ENCODE measurements at places on chromosomes 3 and 15.

DNA sequence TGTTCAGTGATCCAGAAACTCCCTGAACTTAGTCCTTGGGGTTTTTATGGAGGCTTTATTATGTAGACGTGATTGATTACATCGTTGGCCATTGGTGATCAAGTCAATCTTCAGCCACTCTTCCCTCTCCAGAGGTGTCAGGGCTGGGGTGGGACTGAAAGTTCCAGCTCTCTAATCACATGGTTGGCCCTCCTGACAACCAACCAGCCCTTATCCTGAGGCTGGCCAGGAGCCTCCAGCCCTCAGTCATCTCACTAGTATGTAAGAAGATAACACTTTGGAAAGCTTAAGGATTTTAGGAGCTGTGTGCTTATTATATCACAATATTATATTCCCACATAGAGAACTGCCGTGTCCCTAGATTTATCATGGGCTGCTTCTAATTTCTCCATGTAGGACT lies 142.3 kb downstream of the VPS8 start:
- no peak for DNase-seq

DNA sequence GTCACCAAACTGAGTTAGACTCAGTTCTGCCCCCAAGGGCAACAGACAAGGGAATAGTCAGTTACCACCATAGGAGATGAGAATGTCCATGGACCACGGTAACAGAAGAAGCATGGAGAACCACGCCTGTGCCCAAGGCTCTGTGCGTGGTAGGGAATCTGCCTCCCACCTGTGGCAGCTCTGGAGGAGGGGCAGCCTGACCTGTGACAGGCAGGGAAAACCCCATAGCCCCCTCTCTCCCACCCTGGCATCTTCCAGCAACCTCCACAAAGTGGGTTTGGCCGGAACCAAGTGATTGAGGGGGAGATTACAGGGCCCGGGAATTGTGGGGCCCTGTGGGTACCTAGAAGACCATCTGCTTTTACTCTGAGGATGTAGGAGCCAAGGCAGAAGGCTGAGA lies 14.3 kb upstream of the LTF start:
- DNase-seq = no peak

DNA sequence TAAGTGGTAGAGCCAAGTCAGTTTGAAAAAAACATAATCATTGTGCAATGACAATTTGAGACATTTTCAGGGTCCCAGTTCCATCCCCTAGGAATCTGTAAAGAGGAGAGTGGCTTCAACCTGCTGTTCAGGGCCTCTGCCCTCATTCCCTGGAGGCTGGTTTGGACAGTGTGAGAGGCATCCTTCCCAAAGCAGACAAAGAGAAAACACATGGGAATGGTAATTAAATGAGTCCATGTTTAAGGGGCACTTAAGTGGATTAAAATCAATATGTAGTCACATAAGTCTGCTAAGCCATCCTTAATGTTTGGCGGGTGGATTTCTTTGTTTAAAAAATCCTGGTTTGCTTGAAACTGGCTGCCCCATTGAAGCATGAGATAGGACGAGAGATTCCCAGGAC lies 146.3 kb upstream of the CTDSPL start:
- no peak for DNase-seq

- DNase-seq = no peak
These were observed 114.5 kb downstream of the ROBO1 start for GRCh38 chr3:79653266-79653830.

DNA sequence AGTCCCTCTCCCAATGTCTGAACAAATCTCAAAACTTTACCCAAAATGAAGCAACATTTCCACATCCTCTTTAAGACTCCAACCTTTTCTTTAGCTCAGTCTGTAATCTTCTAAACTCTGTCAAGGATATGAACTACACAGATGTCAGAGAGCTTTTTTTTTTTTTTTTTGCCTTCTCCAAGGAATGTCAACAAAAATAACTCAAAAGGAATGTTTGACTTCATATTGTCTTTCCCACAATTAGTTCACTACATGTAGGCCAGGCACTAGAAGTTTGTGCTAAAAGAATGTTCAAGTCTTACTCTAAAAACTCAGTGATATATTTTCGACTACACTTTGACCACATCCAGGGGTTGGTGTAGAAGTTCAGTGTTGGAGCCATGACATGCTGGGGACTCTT lies 37.1 kb downstream of the ADAMTS9 start:
- no peak for DNase-seq

- no peak for DNase-seq
These were observed 764.8 kb upstream of the NR2F2 start for GRCh38 chr15:95565690-95566089.

DNA sequence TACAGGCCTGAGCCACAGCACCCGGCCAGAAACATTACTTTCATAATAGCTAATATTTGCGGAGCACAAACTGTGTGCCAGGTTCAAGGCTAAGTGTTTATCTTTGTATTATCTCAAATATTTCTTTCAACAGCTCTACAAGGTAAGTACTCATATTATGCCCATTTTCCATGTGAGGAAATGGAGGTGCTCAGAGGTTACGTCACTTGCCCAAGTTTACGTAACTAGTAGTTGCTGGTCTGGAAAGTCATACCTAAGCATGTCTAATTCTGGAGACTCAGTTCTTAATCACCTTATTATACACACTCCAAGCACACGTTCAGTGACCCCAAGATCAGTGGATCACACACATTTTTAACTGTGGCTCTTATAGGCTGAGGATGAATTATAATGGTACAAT lies 177.5 kb downstream of the OXSM start:
- DNase-seq = no peak

DNA sequence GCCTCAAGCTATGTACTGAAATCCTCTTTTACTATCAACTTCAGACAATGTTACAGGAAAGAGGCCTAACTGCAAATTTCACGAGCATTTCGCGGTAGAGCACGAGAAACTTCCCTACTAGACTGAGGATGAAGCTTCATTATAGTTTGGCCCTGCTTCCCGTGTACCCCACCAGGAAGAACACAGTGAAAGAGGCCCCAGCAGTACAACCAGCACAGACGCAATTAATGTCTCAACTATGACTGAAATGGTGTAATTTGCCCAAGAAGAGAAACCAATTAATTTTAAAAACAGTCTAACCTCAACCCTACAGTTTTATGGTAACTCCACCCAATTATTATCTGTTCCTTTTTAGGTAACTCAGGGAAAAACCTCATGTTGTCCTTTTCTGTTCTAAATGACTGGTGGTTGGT lies 12.1 kb downstream of the CHSY1 start:
- no peak for DNase-seq

DNA sequence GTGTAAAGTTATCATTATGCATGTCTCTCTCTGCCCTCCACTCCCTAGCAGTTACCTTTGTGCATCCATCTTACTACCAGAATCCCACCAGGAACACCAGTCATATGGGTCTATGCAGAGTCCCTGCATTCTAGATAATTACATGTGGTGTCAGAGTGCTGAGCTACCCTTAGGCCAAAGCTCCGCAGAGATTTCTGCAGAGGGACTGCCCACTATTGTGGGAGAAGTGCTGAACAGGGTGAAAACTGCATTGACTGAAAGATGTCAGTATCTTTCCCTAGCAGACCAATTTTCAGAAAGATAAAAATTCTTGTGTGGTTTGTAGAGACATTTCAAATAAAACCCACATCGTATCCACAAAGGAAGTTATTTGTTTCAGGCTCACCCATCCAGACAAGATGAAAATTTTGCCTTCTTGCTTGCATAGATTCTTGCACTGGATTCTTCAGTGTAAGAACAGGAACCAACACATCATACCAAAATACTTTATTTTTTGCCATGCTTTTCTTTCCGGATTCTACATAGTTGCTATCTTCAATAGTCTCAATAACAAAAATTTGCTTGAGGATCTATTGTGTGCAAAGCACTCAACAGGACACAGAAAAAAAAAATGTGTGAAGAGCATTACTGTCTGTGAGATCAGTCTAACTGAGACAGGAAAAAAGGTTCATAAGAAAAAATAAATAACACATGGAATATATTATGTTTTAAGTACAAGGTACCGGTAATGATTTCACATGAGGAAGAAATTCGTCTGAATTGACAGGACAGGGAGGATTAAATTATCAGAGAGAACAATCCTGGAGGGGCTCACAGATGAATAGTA lies 32.0 kb upstream of the CCDC80 start:
- no peak for DNase-seq

DNA sequence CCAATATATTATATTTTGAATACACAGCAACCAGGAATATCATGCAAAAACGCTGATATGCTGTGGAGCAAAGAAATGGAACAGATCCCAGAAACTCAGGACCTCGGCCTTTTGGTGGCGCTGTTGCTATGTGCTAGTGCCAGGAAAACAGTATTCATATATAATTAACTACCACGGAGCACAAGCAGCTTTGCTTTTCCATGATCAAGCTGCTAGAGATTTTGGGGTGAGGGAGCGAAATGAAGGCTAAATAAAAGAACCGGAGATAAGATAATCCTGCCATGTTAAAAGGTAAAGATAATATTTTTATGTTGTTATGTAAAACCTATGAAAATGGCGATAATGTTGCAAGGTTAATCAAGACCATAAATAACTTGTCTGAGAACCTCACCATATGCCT lies 157.7 kb upstream of the FAM3D start:
- peak; percentile 49 for DNase-seq

DNA sequence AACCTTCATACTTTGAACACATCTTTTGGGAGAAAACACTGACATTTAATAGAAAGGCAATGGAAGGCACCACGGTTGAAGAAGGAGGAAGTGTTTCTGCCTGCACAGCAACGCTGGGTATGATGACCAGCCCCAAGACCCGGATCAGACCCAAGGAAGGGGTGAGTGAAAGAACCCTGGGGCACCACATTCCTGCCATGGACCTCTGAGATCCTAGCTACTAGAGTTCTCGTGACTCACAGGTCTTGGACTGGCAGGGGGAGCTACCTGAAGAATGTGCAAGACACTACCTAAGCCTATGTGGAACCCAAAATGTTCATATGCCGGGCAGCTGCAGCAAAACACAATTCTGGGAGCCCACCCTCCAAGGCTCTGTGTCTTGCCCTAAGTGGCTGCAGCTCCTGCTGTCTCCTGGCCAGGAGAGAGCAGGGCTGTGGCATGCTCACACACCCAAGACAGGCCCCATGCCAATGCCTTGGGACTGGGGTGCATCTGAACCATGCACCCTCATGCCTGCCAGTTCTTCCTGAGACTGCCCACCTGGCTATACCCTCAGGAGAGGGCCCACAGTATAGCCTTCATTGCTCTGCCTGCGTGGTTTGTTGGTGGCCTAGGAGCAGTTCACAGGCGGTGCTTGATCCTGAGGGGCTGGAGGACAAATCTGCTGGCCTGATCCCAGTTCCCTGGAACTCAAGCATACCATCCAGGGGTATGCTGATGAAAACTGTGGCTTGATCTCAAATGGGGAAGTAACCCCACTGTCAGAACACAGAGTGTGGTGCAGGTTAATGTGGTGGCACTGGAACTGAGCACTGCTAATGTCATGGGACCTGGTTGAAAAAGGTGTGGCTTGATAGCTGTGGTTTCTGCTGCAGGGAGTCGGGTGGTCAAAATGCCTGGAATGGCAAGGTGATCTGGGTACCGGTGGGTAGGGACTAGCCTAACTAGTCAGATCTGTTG lies 353.3 kb upstream of the ARHGEF26 start:
- no peak for DNase-seq

- no peak for DNase-seq
These were observed 36.2 kb upstream of the SLC6A6 start for GRCh38 chr3:14366248-14366647.

GRCh38 chr3:146133441-146133840 lies 27.5 kb downstream of the PLOD2 start:
- no peak for DNase-seq

DNA sequence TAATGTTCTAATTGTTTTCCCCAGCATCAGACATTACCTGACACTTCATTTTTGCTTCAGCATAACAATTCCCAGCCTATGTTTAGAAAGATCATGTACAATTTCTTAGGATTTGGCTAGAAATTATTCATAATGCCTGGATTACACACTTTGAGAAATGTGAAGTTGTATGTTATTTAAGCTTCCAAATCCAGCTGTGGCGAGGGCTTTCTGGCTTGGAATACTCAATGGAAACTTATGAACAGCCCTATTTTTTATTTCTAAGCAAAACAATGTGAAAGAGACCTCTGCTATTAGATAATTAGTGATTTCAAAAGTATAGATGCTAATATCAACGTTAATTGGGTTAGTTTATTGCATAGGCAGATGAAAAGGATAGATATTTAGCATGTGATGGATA lies 341.6 kb downstream of the ZNF385D start:
- no peak for DNase-seq

GRCh38 chr3:64870876-64871646 lies 183.3 kb upstream of the ADAMTS9 start:
- no peak for DNase-seq

GRCh38 chr15:101133751-101134261 lies 118.0 kb downstream of the CHSY1 start:
- DNase-seq = no peak

GRCh38 chr3:189632242-189632641 lies 1.1 kb downstream of the TP63 start:
- DNase-seq = no peak

DNA sequence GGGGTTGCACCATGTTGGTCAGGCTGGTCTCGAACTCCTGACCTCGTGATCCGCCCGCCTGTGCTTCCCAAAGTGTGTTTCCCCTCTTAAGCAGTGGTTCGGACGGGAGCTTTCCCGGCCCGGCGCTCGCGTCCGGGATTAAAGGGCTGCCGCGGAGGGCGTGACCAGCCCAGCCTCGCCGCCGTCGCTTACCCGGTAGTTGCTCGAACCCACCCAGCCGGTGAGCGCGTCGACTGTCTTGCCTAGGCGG lies 513 bp downstream of the CLASP2 start:
- DNase-seq = no peak
